ENCODE measurements at places on chromosomes 7 and 10. TPM values are rescaled to one million over a fixed set of nuclear protein-coding genes. Genes with fewer than 3 reads are reported as not detected.

ANXA8L1 gene
- not detected for total RNA-seq

COL13A1 gene
- 4.0 TPM for total RNA-seq

IDI2 gene
- total RNA-seq: 0.72 TPM

PPP1R9A gene
- 30.0 TPM for total RNA-seq

MYO1G gene
- total RNA-seq: 0.61 TPM

VWDE gene
- not detected for total RNA-seq

PNLIPRP1 gene
- not detected for total RNA-seq

CYP3A4 gene
- total RNA-seq: not detected

FAM13C gene
- total RNA-seq: 6.3 TPM

EBLN1 gene
- not detected for total RNA-seq

CNTNAP2 gene
- 2.6 TPM for total RNA-seq

IFIT1 gene
- total RNA-seq: 22.1 TPM

SOSTDC1 gene
- total RNA-seq: 0.14 TPM

C10orf143 gene
- total RNA-seq: 2.6 TPM

SUFU gene
- 7.5 TPM for total RNA-seq

DNAJB12 gene
- 30.1 TPM for total RNA-seq

CUBN gene
- total RNA-seq: 0.44 TPM

STAG3 gene
- total RNA-seq: 0.22 TPM

KIN gene
- 6.8 TPM for total RNA-seq

FAM241B gene
- 1.4 TPM for total RNA-seq

BMPR1A gene
- 46.1 TPM for total RNA-seq

ERLIN1 gene
- total RNA-seq: 4.3 TPM

CDC14C gene
- total RNA-seq: not detected

DEPP1 gene
- total RNA-seq: 15.2 TPM

ZNF239 gene
- 1.9 TPM for total RNA-seq

FKBP6 gene
- not detected for total RNA-seq

IFIT1B gene
- not detected for total RNA-seq

H2BK1 gene
- total RNA-seq: not detected

CDK14 gene
- 26.3 TPM for total RNA-seq

FAM20C gene
- 19.3 TPM for total RNA-seq
